ENCODE measurements at places on chromosomes 7 and 10.

DNA sequence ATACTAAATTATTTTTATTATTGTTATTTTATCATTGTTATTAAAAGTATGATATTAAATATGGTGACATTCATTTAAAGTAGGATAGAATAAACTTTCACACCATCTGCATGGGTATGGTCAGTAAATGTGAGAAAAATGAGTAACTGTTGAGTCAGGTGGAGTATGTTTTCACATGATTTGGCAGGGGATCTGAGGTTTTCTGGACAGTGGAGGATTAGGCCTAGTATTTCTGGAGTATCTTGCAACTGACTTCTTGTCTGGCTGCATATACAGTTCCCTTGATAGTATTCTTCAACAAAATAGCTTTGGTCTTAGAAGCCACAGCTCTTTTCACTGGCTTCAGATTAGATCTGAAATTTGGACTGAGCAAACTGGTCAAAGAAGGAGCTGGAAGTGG is 54.5 kb downstream of the GBF1 start:
- DNase-seq: no peak

DNA sequence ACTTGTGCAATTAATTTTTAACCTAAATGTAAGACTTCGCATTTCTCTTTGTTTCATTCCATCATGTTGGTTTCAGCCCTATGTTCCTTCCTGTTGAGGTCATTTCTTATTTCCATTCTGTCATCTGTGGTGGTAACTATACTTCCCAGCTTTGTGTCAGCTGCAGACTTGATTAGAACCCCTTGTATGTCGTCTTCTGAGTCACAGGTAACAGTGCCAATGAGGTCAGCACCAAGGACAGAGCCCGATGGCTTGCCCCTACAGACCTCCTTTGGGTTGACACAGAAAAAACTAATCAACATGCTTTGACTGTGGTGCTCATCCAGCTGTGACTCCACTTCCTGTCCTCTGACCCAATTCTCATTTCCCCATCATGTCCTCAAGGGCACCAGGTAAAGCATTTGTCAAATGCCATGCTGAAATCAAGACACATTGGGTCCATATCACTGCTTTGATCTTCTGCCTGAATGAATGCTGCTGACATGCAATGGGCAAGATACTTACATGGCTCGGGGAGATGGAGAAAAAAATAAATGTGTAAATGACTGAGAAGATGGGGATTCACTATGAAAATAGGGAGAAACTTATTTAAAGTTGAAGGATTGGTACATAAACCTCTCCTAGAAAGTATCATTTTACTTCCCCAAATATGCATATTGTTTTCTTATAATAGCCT is 25.6 kb upstream of the CRTAC1 start:
- no peak for DNase-seq

DNA sequence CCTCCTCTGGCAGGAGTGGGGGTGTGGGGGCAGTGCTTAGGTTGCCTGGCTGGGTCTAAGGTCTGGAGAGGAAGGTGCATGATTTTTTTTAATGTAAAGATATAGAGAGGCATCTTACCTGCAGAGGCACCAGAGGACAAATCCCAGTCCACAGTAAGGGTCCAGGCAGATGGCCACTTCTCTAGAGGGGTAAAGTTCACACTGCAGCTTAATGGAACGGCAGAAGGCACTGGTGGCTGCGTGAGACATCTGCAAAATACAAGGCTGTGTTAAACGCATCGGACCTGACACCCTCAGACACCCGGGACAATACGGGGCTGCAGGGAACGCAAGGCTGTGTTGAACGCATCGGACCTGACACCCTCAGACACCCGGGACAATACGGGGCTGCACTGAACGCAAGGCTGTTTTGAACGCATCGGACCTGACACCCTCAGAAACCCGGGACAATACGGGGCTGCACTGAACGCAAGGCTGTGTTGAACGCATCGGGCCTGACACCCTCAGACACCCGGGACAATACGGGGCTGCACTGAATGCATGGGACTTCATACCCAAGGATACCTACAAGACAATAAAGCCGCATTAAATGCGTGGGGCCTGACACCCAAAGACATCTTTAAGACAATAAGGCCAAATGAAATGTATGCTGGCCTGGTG is 206.0 kb downstream of the ZMYND11 start:
- DNase-seq: no peak

DNA sequence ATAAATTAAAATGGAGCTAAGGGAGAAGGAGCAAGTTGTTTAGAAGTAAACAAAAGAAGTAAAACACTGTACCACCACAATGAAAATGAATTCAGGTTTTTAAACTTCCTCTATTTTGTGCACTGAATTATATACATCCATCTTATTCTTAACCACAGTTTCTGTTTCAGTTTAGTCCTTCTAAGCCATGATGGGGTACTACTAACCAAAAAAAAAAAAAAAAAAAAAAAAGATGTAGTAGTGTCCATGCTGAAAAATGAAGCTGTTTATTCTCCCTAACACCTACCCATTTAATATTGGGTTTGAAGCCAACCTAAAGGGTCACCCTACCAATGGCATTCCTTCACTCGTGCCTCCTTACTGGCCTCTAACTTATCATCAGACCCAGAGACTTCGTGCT is 3.4 kb upstream of the BMPR1A start:
- DNase-seq: no peak

DNA sequence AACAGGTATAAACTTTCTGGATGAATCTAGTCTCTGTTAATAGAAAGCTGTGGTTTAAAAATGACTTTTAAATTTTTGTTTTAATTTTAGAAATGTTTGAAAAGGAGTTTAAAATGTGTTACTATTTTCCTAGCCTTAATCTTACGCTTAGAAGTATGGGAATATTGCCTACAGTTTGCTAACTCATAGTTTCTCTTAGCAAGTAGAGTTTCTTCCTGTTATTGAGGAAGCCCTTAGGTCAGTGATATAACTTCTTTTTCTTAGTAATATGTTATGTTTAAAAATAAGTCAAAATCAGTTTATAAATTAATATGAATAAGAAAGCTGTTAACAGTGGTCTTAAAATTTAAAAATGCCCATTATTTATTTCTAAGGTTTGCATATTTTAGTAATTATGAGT is 3.1 kb downstream of the STARD3NL start:
- no peak for DNase-seq

GRCh38 chr10:128776673-128777252 is 650.5 kb upstream of the MKI67 start:
- DNase-seq: no peak

DNA sequence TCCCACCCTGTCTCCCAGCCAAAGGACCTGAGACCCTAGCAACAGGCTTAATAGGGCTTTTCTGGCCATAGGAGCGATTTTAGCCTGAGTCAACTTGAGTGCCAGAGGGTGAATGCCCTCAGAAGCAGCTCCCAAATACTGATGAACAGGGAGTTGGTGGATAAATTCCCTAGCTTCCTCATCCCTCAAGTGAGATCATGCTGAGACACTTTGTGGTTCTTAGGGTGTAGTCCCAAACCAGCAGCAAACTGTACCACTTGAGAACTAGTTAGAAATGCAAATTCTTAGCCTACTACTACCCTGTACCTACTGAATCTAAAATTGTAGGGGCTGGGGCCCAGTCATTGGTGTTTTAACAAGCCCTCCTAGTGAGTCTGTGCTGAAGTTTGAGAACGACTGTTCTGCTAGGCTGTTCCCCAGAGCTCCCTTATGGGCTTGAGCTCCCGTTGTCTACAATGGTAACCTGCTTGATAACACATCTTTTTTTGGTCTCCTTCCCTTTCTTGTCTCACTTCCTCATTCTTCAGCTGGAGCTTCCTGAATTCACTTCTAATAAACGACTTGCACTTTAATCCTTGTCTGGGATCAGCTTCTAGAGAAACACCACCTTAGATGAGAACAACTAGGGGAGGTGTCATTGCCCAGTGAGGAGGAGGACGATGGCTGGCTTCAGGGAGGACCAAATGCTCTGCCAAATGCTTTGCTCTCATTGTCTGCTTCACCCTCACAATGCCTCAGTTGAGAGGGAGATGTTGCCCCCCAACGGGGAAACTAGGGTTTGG is 18.2 kb upstream of the CDH23 start:
- DNase-seq: no peak

- no peak for DNase-seq
Observed at GRCh38 chr10:91215384-91215783, 5.1 kb upstream of the PCGF5 start.

DNA sequence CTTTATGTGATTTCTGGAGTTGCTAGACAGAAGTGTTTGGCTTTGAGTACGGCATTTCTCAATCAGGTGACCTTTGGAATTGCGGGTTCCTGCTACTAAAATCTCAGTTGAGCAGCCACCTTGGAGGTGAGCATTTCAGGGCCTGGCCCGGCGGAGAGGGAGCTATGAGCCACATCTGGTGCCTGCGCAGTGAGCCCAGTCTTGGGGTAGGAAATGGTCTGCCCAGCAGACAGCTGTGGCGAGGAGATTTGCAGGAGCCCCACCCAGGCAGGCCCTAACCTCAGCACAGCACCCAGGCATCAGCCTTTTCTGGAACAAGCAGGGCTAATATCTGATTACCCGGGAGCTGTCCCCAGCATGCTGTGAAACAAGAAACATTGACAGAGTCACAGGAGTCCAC is 547.9 kb upstream of the FOXK1 start:
- DNase-seq: no peak

- DNase-seq: no peak
Observed at GRCh38 chr7:2965301-2965700, 78.4 kb downstream of the CARD11 start.

DNA sequence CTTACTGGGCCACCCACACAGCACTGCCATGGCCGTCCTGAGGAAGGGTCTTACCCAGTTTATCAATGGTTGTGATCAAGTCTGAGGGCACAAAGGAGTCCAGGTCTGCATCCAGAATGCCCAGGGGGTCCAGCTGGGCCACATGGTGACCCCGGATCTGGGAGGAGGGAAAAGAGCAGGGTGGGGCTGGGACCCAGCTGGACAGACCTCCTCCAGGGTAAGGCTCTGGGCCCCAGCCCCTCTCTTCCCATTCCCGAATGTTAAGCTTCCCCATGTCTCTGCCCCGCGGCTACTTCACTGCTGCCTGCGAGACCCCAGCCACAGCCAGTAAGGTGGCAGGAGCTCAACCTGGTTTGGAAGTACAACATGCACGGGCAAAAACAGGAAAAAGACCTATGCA is 9.5 kb downstream of the OGDHL start:
- no peak for DNase-seq

DNA sequence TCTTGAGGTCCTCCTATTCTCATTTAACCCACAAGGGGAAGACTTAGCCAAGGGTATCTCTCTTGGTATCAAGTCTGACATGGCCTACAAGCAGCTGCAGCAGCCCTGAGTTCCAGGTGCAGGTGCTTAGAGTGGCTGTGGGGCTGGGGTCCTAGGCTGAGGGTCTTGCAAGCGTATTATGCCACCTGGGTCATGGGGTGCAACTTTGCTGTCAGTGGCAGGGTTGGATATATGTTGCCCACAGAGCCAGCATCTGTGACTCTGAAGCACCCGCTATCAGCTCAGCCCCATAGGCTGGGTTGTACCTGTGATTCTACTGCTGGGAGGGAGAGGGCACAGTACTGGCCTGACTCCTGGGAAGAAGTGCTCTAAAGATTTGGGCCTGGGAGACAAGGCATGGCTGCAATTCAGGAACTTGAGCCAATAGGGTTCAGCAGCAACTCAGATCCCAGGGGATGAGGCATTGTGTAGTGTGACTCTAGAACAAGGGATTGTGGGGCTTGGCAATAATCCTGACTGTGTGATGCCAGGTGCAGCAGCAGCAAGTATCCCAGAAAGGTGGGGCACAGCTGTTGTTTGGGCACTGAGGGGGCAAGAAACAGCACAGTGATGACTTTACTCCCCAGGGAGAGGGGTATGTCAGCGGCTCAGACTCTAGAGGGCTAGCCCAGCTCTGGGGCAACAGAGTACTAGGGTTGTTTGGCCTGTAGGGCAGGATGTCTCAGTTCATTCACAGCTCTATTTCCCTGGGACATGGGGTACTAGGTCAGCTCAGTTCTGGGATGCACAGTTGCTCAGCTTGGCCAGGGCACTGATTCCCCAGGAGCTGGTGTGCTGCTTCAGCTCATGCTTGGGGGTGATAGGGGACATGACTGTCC is 41.4 kb downstream of the NEURL1 start:
- DNase-seq: no peak

DNA sequence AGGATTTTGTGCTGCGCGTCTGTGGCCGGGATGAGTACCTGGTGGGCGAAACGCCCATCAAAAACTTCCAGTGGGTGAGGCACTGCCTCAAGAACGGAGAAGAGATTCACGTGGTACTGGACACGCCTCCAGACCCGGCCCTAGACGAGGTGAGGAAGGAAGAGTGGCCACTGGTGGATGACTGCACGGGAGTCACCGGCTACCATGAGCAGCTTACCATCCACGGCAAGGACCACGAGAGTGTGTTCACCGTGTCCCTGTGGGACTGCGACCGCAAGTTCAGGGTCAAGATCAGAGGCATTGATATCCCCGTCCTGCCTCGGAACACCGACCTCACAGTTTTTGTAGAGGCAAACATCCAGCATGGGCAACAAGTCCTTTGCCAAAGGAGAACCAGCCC is 3.3 kb downstream of the PIK3CG start:
- DNase-seq: no peak

- no peak for DNase-seq
Observed at GRCh38 chr7:31079126-31079823, 27.2 kb downstream of the ADCYAP1R1 start.

DNA sequence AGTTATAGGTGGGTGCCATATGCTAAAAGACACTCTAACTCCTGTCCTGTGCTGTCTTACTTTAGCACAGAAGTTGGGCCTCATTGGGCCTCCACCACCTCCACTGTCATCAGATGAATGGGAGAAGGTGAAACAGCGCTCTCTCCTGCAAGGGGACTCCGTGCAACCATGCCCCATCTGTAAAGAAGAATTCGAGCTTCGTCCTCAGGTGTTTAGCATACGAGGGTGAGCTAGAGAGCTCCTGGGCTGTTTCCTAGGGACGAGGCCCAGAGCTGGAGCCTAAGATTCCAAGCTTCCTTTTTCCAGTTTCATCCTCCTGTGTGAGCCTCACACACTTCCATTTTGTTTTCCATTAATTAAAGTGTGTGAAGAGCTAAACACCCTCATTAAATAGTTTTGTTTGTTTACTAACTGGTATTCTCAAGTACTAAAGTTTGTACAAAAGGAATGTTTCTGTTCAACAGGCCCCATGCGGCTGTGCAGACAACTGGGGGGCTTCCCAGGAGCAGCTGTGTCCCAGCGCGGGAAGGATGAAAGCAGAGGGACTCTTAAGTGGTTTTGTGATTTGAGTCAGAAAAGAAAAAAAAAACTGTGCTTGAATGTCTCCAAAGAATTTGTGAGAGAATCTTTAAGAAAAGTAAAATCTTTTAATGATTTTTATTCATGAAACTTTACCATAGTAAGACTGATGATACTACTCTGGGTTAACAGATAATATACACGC is 14.1 kb downstream of the RNF32 start:
- no peak for DNase-seq

DNA sequence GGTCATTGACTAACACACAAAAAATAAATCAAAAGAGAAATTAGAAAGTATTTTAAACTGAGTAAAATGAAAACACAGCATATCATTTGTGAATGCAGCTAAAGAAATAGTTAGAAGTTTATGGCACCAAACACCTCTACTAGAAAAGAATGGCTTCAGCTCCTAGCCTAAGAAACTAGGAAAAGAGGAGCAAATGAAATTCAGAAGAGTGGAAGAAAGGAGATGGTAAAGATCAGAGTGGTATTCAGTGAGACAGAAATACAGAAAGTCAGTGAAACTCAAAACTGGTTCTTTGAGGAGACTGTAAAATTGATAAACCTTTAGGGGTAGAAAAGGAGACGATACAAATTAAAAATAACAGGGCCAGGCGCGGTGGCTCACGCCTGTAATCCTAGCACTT is 2.7 kb downstream of the EXOC6 start:
- DNase-seq: no peak
